ENCODE measurements at places on chromosomes 4 and X.

DNA sequence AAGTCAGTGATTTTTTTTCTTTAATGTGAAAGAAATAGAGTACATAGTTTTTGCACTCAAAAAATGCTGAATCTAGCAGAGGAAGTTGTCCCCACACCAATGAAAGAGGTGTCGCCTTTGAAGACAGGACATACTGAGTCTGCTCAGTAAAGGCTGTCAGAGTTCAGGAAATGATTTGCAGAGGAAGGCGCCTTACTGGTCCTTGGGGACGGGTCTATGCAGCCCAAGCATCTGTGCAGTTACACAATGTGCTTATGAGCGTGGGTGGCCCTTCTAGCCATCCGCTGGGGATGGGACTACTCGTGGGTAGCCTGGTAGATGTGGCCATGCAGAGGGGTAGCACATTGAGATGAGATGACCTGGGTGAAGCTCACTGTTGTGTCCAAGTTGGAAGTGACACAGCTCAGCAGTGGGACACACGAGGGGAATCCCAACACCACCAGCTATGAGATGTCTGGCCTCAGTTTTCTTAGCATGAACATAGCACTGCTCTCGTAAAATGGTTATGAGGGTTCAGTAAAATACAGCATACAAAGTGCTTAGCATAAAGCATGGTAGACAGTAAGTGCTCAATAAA is 116.5 kb upstream of the RBPJ start:
- no peak for DNase-seq

DNA sequence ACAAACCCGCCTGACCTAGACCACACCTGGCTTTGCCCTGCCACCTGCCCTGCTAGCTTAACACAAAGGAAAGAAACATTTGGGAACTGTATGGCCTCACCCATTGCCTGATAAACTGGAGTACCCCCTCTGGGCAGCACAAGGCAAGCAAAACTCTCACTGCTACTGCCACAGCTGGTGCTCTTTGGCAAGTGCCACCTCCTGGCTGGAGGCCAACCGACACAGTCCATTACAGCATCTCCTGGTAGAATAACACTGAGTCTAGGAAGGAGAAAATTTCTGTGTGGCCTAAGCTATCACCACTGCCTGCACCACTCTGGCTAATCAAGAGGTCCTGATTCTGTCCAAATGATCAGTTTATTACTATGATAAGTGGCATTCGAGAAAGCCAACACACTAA is 18.9 kb upstream of the SPANXN3 start:
- no peak for DNase-seq

DNA sequence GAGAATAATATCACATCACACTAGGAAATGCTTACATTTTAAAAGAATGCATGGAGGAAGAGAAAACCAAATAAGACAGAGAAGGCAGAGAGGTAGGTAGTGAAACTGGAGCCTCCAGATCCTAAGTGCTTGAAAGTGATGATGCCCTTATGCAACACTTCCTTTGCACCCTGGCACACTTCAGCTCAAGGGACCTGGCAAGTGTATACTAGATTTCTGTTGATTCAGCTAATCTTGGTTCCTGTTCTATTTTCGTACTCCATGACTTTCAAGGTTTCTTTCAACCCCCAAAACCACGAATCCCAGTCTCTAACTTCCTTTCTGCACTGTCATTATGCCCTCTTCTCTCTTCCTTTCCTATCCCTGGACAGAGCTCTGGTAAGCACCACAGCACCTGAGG is 36.9 kb upstream of the SH3KBP1 start:
- DNase-seq = no peak

GRCh38 chr4:13700021-13700857 is 72.7 kb upstream of the BOD1L1 start:
- no peak for DNase-seq

DNA sequence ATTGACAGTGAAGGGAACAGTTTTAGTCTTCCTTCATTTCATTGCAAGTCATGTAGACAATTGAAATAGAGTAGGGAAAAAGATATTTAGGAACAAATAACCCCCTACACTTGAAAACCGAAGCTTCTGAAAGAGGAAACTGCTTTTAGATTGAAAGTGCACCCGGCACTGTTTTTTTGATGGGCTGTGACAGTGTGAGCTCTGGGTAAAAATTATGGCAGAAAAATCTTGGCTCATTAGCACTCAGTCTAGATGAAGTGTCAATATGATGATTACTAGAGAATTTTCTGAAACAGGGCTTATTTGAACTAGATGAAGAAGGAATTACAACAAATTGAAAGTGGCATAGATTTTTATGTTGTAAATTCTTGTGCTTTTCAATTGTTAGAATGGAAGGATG is 1132.4 kb downstream of the RAPGEF2 start:
- DNase-seq = no peak

All from hematopoietic multipotent progenitor cell (in vitro differentiated cells).